Muscle of back (tissue), 13 donors: ENCODE measurements at places on chromosomes 11 and 22.

DNA sequence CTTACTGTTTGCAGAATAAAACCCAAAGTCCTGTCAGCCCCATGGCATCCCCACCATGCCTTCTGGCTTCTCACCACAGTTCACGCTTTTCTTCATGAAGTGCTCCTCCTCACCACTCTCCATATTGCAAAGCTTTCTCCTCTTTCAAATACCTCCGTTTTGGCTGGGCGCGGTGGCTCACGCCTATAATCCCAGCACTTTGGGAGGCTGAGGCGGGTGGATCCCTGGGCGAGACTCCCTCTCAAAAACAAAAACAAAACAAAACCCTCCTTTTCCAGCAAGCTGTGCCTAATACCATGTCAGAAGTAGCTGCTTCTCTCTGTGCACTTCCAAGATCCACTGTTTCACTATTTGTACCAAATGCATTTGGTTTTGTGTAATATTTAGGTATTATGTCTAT lies 6.7 kb downstream of the BACE1 start:
- DNase-seq: no peak

- DNase-seq: no peak
Observed at GRCh38 chr11:57294225-57295131, 30.3 kb downstream of the TNKS1BP1 start.

DNA sequence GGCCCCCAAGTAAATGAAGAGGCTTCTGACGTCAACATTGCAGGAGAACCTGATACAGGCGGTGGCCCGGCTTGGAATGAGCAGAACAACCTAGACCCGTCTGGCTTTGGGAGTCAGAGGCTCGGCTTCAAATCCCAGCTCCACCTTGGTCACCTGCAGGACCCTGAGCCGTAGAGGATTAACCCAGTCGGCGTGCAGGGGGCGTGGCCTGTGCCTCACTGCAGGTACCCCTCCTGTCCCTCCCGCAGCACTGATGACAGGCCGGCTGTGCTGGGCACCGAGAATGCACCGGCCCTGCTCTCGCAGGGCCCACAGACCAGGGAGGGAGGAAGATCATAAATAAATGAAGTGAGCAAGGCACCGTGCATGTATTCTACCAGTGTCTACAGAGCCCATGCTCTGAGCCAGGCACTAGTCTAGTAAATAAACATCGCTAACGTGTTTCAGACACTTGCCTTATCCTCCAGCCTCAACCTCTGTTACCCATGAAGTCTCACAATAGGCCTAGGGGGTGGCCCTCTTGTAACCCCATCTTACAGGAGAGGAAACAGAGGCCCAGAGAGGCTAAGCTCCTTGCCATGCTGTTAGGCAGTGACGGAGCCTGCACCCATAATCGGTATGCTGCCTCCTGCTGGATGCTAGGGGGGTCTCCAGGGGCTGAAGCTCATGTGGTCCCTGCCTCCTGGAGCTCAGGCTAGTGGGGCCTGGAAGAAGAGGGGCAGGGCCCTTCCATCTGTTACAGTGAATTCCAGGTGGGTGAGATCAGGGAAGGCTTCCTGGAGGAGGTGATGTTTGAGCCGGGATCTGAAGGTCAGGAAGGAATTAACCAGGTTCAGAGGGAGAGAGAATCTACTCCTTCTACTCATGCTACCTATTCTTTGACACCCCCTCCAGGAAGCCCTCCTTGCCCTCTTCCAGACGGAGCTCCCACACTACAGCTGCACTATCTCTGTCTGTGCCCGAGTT lies 53.4 kb downstream of the RTL6 start:
- no peak for DNase-seq

- DNase-seq: no peak
Observed at GRCh38 chr22:29208879-29209623, 3.4 kb downstream of the EMID1 start.

DNA sequence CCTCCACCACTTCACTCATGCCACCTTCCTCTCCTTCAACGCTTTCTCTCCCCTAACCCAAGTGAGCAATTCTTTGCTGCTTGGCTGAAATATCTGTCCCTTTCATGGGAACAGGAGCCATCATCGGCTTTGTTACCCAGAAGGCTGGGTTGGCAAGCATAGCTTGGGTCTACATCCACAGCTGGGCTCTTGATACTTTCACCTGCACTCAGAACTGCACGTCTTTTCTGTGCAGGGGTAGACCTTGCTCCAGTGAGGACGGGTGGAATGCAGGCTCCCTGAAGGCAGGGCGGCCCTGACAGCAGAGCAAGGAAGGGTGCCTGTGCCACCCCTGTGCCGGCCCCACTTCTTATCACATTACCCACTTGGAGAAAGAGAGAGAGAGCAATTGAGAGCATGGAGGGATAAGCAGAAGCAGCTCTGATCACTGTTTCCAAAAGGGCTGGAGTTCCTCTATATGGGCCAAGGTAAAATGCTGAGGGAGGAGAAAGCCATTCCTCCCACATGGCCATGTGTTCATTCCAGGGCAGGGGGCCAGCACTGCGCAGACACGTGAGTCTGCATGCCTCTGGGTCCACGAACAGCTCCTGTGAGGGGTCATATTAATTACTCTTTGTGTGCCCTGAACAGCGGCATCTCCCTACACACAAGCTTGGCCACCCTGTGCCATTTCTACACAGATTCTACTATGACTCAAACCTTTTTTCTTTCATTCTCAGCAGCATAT lies 181.8 kb downstream of the BUD13 start:
- DNase-seq: no peak

GRCh38 chr11:115267238-115267781 lies 236.9 kb downstream of the CADM1 start:
- DNase-seq: no peak

DNA sequence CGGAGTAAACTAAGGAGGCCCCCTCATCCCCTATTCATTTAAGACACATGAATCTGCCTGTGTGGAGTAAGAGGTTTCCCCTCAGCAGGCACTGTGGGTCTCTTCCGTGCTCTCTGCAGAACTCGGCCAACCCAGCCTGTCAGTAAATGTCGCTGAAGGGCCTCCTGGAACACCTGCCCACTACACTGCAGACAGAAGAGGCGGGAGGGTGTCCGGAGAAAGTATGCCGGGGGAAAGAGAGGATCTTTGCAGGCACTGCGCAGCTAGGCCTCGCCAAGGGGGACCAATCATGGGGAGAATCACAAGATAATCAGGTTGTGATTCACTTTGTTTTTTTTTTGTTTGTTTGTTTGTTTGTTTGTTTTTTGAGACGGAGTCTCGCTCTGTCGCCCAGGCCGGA lies 110.8 kb downstream of the MORC2 start:
- DNase-seq: no peak

DNA sequence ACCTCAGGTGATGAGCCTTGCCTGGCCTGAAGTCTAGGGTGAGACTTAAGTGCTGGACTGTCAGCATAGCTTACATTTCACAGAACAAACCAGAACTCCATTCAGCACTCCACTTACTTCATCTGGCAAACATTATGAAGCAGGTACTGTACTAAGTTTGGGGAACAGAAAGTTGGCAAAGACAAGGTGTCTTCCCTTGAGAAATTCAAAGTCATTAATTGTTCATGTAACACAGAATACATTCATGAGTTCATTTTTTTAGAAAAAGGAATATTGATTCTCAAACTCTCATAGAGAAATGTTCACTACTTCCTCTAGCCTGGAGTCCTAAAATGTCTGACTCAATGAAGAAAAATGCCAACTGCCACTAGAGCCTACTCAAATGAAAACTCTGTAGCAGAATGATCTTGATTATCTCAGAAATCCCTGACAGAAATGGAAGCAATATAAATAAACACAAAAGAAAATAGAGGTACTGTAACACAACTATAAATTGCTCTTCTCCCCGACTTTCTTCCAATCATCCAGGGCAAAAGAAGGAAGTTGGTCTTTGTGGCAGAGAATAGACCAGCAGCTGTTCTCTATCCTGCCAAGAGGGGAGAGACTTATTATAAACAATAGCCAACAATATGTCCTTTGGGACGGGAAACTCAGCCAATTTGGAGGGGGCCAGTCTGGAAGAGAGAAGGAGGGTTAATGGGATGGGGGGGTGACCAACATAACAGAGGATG lies 129.2 kb upstream of the MTMR2 start:
- no peak for DNase-seq

DNA sequence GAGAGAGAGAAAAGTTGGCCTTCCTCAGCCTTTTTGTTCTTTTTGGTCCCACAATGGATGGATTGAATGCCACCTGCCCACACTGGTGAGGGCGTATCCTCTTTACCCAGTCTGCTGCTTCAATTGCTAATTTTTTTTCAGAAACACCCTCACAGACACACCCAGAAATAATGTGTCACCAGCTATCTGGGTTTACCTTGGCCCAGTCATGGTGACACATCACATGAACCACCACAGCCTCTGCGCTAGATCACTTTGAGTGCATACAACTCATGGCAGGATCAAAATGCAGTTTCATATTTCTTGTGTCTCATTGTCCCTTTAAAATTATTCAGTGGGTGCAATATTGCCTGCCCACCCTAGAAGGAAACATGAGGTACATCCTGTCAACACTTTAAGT lies 63.3 kb downstream of the ADAMTS15 start:
- no peak for DNase-seq

DNA sequence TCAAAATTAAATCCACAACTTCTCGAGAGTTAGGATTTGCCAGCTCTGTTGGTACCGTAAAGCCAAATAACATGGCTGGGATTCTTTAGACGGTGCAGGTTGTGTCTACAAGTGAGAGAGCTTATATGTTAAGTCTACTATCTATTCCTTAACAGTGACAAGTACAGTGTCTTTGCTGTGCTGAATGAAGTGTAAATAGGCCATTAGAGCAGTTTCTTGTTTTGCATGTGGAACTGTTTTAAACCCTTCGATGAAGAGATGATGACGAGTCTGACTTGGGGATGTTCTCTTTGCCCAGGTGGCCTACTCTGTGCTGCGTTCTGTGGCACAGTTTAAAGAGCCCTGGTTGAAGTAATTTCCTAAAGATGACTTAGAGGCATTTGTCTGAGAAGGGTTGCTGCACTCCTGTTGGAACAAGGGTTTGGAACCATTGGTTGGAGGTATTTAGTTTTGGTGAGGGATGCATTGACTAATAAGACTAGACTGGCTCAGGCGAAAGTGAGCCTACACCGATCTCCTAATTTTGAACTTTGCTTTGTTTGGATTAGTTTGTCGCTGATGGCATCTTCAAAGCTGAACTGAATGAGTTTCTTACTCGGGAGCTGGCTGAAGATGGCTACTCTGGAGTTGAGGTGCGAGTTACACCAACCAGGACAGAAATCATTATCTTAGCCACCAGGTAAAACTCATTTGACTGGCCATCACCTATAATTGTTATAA lies 988 bp downstream of the RPS3 start:
- DNase-seq: no peak

DNA sequence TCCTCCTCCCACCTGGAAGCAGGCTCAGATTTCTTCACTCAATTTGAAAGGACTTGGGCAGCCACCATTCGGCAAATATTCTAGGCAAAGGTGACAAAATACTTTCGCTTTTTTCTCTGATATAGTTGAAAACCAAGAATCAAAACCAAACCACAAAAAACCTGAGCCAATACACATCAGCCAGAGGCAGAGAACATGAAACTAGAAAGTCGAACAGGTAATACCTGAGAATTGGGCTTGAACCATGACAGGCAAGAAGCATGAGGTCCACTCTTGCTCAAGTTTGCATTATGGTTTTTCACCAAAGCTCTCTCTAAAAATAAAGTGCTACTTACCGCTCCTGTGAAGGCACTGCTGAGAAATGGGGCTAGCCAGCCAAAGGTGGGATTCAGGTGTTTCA lies 26.2 kb upstream of the LDLRAD3 start:
- DNase-seq: no peak

DNA sequence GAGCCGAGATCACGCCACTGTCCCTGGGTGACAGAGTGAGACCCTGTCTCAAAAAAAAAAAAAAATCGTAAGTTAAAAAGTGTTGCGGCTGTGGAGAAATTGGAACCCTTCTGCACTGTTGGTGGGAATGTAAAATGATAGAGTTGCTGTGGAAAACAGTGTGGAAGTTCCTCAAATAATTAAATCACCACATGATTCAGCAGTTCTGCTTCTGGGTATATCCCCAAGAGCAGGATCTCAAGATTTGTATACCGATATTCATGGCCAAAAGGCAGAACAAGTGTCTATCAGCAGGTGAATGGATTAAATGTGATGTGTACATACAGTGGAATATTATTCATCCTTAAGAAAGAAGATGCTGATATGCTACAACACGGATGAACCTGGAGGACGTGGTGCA lies 3.8 kb downstream of the SELENOO start:
- DNase-seq: no peak

GRCh38 chr11:118612378-118612777 lies 5.0 kb downstream of the PHLDB1 start:
- no peak for DNase-seq

- DNase-seq: no peak
Observed at GRCh38 chr22:48898524-48899250, 929.0 kb downstream of the BRD1 start.
